Fibroblast of skin of left quadriceps (primary cell): ENCODE measurements at places on chromosomes 2 and 18.
A peak's percentile ranks its signal among the peaks of the same experiment; 100 is the strongest.

- DNase-seq = peak; percentile 31
These were observed 229.5 kb upstream of the ZC3H15 start for GRCh38 chr2:186256540-186256939.

DNA sequence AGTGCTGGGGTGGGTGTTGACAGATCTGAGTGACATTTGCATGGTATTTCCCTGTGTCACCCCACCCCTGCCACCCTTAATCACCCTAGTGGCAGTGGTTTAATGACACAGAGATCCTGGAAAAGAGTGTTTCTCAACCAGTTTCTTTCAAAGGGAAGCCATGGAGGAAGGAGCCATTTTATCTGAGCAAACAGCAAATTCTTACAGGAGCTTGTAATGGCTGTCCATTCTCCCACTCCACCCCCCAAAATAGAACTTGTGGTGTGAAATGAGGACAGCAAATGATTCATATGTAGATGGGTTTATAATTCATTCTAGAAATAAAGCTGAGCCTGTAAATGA is 51.5 kb downstream of the CDC42EP3 start:
- DNase-seq = no peak

DNA sequence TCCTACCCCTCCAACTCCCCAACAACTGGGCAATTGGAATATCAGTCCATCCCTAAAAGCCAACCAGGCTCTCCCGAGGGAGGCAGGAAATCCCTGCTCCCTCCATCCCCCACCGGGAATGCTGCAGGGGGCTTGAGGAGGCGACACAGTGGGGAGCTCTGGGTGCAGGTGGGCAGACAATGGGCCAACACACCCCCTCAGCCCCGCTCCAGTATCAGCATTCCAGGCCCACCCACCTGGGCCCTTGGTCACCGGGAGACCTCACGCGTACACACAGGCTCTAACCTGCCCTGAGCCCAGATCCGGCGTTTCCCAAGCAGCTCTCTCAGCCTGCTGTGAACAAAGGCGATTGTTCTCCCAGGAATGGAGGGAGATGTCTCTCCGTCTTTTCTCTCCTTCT is 37.6 kb upstream of the FZD7 start:
- DNase-seq = no peak

DNA sequence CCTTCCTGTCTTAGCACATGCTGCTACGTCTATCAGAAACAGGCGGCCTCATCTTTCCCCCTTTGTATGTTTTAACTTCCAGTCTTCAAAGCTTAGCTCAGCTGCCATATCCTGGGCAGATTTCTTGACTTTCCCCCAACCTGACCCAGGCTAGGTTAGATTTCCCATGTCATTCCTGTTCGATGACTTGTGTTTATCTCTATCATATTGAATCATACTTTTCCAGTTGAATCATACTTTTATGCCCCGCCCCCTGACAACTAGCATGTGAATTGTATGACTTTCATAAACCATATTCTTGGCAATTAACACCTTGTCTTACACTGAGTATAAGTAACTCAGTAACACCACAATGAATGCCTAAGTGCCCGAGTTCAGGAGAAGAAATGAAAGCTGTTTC is 128.3 kb downstream of the CYRIA start:
- DNase-seq = peak; percentile 16

DNA sequence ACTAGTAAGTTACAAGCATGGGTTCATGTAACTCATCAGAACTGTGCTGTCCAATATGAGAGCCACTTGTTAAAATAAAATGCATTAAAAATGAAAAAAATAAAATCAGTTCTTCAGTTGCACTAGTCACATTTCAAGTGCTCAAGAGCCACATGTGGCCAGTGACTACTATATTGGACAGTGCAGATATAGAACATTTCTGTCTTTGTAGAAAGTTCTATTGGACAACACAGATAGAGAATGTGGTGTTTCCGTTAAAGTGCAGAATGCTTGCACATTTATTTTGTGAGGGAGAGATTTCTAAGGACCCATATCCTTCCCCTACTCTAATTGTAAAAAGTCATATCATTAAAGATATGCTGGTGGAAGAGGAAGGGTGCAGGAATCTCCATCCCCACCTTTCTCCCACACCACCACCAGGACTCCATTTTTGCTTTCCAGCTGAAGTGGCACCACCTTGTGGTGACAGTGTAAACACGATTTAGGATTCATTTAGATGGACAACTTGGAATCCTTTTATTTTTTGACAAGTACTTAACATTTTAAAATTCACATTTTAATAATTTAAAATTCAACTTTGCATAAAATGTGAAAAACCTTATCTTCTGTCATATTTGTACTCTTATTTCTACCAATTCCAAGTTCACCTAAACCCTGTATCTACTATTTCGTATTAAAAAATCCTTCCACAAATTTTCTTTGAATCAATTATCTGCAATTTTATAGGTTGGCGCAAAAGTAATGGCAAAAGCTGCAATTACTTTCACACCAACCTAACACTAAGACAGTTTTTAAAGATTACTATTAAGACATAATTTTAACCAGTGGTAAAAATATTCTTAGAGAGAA is 9.4 kb upstream of the CD302 start:
- peak; percentile 22 for DNase-seq

GRCh38 chr2:150997702-150998440 is 263.8 kb downstream of the RBM43 start:
- peak; percentile 91 for DNase-seq

DNA sequence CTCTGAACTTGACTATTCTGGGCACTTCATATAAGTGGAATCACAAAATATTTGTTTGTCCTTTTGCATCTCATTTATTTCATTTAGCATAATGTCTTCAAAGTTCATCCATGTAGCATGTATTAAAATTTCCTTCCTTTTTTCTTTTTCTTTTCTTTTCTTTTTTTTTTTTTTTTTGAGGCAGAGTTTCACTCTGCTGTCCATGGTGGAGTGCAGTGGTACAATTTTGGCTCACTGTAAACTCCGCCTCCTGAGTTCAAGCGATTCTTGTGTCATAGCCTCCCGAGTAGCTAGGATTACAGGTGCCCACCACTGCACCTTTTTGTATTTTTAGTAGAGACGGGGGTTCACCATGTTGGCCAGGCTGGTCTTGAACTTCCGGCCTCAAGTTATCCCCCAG is 11.9 kb downstream of the ATP8B1 start:
- no peak for DNase-seq

DNA sequence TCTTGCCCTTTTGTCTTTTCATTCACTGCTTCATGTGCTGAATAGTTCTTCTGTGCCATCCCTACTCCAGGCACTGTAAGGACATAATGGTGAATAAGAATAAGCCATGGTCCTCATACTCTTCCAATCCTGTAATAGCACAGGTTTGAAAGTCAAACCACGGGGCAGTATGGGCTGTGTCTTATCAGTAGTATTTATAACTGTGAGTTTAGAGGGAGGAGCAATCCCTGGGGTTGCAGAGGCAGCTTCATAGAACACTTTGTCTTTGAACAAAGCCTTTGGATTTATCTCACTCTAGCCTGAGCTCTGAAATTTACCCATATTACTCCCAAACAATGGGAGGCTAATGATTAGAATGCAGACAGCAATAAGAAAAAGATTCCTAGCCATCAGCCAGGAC is 30.2 kb upstream of the ALK start:
- DNase-seq = no peak

- DNase-seq = no peak
These were observed 107.4 kb upstream of the KCTD1 start for GRCh38 chr18:26655525-26656430.

GRCh38 chr2:120817136-120817955 is 81.7 kb downstream of the GLI2 start:
- no peak for DNase-seq

GRCh38 chr2:128279009-128279408 is 39.7 kb downstream of the HS6ST1 start:
- DNase-seq = no peak

DNA sequence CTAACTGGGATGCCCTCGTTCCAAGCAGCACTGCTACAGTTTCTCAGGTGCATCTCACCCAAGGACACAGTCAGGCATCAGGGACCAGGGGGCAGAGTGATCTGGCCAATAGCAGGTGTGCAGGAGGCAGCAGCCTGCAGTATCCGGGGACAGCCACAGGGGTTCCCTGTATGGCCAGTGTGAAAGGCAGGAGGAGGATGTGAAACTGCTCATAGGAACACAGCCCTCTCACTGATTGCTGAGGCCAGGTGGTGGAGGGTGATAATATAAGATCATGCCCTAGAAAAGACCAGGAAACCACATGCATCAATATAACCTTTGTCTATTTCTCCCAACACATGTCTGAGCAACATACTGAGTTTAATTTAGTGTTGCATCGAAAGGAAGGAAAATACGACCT is 112.7 kb upstream of the TACR1 start:
- DNase-seq = no peak

- DNase-seq = peak; percentile 37
These were observed 227.9 kb downstream of the GBX2 start for GRCh38 chr2:235940330-235940729.

DNA sequence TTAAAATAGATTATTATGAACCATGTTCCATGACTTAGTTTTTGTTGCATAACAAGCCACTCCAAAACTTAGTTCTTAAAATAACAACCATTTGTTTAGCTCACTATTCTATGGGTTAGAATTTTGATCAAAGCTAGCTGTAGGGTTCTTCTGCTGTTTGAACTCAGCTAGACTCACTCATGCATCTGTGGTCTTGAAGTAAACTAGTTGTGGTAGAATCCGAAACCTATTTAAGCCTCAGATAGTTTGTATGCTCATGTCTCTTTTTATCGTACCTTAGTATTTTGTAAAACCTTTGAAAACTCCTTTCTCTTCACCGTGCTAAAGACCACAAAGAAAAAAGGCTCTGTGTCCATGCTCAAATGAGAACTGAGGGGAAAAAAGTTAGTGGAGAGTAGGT is 166.6 kb downstream of the XIRP2 start:
- no peak for DNase-seq

GRCh38 chr2:127771756-127772155 is 39.2 kb downstream of the WDR33 start:
- no peak for DNase-seq

GRCh38 chr2:72963423-72964145 is 46.3 kb downstream of the EMX1 start:
- DNase-seq = no peak

DNA sequence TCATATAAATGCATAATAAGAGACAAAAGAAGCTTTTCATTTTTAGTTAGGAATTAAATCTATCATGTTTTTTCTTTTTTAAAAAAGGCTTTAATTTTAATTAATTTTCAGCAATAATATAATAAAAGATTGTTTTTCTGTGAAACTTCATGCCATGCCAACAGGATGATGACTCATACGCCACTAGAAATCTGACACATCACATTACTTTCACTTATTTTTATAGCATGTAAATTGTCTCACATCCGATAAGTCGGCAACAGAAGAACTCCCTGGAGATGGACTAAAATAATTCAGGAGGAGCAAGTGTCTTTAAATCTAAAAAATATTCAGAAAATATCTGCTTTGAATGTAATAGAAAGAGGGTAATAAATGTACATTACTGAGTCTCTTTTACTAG is 1024.2 kb upstream of the ACVR2A start:
- no peak for DNase-seq

- no peak for DNase-seq
These were observed 118.5 kb downstream of the ATP9B start for GRCh38 chr18:79187532-79188277.

DNA sequence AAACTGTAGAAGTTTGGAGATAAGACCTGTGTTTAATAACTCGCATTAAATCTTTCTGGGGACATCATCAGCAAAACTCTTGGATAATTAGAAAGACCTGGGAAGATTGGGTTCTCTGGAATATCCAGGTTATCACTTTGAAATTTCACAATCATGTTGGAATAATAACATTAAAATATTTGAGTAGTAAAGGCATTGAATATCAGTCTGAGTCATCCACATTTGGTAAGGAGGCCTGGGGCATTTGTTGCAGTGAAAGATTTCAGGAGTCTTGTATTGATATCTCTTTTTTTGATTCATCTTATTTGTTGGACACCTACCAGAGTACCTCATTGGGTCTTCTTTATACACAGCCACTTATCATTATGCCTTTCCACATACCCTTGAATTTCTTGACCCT is 95.9 kb downstream of the EPB41L5 start:
- DNase-seq = peak; percentile 7

- DNase-seq = no peak
These were observed 1.9 kb upstream of the SYT4 start for GRCh38 chr18:43279015-43279744.

- peak; percentile 33 for DNase-seq
These were observed at the start of gene FSIP2 for GRCh38 chr2:185738679-185739472. Gene FSIP2, plus strand, starts transcription at chr2:185738804. Its CDS starts 91 bp downstream, at chr2:185738895.

- DNase-seq = peak; percentile 59
These were observed 226.6 kb downstream of the BABAM2 start for GRCh38 chr2:28117104-28117596.

DNA sequence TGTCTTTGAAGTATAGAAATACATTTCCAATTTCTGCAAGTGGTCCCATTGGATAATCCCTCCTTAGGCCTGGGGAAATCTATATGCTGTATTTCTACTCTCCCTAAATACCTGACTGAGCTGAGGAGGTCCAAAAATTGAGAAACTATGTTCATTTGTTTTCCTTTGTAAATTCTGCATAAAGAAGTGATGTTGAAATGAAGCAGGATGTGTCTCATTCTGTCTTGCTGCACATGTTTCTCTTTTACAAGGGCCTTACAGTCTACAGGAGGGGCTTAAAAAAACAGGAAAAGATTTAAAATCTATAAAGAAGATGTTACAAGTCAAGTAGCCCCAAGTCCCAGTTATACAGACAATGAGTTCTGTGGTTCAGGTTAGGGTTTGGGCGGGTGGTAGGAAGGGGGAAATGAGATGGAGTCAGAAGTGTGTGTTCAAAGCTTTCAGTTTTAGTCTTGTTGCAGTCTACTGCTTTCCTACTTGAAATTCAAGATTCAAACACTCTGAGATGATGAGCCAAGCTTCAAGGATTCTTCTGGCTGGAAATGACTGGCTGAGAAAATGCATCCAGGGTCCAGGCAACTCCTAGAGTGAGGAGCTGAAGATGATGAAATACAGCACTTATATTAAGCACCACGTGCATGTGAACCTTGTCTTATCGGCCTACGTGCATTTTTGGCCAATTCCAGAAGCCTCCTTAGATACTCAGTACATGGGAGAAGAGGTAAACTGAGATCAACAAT is 146.3 kb upstream of the CELF4 start:
- no peak for DNase-seq

GRCh38 chr18:7567474-7568425 is 634 bp downstream of the PTPRM start:
- no peak for DNase-seq

- no peak for DNase-seq
These were observed 646.9 kb upstream of the ZEB2 start for GRCh38 chr2:145166731-145167302.

- DNase-seq = no peak
These were observed 15.6 kb downstream of the SLC39A10 start for GRCh38 chr2:195672674-195673073.

- no peak for DNase-seq
These were observed 5.3 kb upstream of the REG1A start for GRCh38 chr2:79114797-79115494.
